HEK293T (cell line): ENCODE measurements at places on chromosomes 4 and X.
A peak's percentile ranks its signal among the peaks of the same experiment; 100 is the strongest.

DNA sequence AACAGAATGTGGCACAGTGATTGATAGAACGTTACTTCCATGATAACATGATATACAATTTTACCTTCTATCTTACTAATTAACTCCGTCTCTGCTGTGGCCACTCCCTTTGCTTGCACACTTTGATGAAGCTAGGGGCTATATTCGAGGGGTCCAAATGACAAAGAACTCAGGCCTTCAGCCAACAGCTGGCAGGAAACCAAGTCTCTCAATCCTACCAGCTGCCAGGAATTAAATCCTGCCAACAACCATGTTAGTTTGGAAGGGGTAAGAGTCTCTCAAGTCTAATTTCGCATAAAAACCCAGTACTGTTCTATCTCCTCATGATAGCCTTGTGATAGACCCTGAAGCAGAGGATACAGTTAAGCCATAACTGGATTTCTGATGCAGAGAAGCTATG, 1122.9 kb upstream of the PCDH10 start:
- DNase-seq: no peak

DNA sequence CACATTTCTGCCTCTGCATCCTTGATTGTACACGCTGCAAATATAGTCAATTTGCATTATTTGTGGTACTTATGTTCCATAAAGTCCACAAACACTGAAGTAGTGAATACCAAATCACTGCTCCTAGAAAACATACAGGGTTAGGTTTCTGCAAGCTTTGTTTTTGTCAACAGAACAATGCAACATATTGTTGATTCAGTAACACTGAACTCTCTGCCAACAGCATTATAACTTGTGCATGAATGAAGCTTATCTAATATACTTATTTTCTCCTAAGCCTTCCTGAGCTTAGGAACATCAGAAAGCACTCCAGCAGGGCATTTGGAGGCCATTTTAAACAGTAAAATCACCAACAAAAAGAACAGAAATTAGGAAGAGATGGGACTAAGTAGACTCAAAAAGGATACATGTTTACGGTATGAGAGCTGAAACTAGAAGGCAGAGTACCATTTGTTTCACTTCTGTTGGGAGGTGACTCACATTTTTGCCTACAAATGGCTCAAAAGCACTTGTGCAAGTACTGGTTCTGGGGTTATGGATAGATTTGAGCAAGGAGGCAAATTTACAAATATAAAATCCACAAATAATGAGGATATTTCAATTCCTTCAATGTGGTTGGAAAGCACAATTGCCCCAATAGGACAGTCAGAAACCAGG, 14.1 kb downstream of the COX18 start:
- no peak for DNase-seq

DNA sequence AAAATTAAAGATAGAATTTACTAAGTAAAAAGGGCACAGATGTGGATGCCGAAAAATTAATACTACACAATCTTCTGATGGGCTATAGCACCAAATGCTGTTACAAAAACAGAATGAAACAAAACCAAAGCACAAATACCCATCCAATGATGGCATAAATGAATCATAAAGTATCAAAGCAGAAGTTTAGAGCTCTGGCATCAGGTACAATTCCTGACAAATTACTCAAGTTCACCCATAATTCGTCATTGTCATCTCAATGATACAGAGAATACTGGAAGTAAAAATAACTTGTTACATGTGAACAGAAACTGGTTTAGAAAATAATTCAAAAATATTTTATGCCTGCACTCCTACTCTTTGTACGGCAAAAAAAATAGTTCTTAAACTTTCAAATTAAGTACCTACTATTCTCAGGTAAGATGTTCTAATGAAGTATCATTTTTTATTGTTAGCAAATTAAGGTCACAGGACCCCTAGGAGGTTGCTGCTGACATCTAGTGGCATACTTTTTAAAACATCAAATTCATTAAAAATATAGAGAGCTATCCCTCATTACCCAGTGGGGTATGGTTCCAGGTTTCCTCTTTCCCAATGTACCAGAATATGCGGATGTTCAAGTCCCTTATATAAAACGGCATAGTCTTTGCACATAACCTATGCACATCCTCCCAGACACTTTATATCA, 126.1 kb downstream of the INPP4B start:
- DNase-seq: no peak

- DNase-seq: no peak
Measured at GRCh38 chr4:3361406-3361805, 68.6 kb downstream of the RGS12 start.

GRCh38 chr4:174517502-174518445, 4.5 kb downstream of the HPGD start:
- no peak for DNase-seq

DNA sequence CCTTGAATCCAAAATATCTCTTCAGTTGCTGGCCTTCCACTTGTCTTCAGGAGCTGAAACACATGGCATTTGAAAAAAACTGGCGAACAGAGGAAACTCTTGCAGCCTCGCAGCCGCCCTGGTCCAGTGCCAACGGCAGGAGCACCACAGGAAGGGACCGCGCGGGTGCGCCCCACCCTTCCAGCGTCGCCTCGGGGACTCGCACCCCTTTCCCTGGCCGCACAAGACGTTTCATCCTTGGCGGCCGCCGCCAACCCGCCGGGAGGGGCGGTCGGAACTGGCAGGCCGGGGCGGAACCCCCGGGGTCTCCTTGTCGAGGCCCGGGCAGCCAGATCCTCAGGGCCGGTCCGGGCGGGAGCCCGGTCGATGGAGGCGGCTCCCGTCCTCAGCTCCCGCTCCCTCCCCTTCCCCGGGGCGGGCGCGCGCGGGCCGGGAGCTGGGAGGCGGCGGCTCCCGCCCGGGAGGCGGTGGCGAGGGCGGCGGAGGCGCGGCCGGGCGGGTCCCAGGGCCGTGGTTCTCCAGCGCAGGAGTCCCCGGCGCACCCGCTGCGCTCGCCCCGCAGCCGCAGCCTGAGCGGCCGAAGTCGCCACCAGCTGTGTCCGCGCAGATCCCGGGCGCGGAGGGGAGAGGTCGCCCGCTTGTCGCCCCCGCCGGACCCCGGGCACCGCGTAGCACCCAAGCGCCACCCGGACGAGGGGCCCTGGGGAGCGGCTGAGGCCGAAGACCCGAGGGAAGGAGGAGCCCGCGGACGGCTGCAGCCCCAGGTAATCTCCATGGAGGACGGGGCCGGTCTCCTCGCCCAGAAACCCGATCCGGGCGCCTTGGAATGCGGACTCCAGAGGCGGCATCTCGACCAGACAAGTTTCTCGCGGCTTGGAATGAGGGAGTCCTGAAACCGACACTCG, 886 bp upstream of the NDST3 start:
- peak; percentile 61 for DNase-seq

GRCh38 chr4:169338241-169338640, 67.5 kb upstream of the SH3RF1 start:
- DNase-seq: no peak

- DNase-seq: peak; percentile 25
Measured at GRCh38 chr4:71187404-71188155, 151.2 kb upstream of the SLC4A4 start.

DNA sequence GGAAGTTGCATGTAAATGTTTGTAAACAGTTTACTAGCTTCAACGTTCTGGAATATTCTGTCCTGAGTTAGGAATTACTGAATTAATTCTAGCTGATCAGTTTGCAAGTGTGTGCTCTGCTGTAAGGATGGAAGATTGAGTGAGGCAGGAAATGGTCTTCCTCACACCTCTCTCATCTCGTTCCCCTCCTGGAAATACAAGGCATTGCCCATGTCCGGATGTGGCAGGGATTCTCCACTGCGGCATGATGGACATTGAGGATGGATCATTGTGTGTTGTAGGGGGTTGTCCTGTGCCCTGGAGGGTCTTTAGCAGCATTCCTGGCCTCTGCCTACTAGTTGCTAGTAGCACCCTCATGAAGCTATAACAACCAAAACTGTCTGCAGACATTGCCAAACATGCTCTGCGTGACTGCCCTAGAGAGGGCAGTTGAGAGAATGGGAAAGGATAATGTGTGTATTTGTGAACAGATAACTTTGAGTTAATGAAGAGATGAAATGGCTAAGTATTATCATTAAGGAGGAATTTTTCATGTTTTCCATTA, 12.6 kb downstream of the CA5B start:
- DNase-seq: no peak

- DNase-seq: no peak
Measured at GRCh38 chr4:142548491-142548890, 297.6 kb downstream of the INPP4B start.

GRCh38 chrX:55867181-55867651, 149.7 kb downstream of the RRAGB start:
- no peak for DNase-seq

DNA sequence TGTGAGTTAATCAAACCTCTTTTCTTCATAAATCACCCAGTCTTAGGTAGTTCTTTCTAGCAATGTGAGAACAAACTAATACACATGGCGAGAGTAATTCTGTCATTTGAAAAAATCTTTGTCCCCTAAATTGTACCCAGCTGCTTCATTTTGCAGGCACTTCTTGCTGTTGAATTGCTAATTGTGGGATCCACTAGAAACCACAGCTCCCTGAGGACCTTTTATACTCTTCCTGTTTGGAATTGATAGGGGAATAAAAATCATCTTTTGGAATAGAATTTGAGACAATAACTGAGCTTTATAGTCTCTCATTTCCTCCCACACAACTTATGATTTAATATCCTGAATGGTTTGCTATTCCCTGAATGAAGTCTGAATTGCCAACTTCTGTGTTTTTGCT, 170.2 kb downstream of the PACRGL start:
- DNase-seq: no peak

DNA sequence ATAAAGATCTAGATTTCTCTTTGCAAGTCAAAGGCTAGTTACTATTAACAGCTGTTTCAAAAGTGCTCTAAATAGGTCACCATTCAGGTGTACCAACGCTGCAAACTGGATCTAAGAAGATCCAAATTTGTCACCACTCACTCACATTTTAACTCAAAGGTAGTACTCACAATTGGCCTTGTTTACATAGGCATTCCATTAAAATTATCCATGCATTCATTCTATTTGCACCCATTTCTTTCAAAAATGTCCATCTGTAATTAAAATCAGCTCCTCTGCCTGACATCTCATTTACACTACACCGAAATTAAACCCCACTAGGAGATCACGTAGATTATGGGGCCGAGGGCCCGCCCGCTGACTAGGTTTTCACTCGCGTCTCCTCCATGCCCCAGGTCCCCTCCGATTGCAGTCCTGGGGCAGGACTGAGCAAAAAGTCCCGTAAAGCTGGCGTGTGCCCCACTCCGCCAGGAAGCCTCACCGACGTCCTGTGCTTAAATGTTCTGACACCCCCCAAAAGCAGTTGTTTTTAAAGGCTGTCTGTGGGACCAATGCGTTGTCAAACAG, 1.3 kb upstream of the ING2 start:
- no peak for DNase-seq

- no peak for DNase-seq
Measured at GRCh38 chrX:29862126-29862677, 353.2 kb upstream of the MAGEB2 start.

- DNase-seq: no peak
Measured at GRCh38 chr4:96139251-96139929, 299.5 kb downstream of the PDHA2 start.

DNA sequence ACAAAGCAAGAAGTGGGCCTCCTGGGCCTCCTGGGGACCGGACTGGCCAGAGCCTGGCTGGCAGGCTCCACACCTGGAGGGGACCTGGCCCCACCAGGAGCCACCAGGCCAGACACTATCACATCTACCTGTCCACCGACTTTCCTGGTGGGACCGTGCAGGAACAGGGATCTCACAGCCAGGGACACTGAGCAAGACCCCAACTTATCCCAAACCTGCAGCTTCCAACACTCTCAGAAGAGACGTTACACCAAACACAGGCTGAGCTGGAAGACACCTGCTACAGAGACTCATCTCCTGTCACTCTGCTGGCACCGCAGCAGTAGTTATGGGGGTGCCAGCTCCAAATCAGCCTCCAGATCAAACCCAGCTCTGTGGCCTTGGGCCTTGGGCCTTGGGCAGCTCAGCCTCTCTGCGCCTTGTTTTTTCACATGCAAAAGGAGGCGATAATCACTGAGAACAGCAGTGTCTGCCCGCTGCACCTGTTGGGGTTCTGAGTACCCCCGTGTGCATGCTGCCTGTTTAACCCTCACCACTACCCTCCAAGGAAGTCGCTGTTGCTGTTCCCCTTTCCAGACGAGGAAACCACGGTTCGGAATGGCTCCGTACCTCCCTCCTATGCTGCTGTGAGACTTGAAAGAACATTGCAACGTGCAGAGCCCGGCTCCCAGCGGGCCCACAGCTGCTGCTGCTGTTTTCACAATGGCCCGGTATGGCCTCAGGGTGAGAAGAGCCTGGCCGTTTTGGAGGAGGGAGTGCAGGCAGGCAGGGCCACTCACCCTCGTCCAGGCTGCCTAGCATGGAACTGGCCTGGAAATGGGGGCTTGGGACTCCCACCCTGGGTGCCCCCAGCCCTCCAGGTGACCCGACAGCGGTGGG, 69.6 kb downstream of the ADRA2C start:
- DNase-seq: no peak

DNA sequence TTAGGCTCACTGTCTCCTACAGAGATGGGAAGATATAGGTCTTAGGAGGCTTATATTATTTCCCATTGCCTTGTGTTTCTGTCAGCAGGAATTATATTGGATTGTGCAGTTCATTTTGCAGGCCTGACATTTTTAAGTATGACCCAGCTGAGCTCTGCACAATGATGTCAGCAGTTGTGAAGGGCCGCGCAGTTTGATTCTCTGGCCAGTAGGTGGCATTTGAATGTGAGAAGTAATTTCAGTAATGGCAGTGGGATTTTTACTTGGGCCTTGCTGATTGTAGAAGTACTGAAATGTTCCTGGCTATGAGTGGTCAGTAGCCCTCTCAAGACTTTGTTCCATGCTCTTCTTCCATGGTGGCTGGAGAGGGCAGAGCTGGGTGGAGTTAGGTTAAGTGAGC, 247.2 kb upstream of the MTMR8 start:
- no peak for DNase-seq

DNA sequence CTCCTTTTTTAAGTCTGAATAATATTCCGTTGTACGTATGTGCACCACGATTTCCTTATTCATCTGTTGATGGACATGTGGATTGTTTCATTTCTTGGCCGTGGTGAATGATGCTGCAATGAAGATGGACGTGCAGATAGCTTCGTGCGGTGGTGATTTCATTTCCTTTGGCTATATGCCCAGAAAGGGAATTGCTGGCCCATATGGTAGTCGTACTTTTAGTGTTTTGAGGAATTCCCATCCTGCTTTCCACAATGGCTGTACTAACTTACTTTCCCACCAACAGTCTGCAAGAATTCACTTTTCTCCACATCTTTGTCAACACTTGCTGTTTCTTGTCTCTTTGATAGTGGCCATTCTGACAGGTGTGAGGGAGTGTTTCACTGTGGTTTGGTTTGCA, 12.8 kb downstream of the ZFP42 start:
- no peak for DNase-seq

- peak; percentile 57 for DNase-seq
Measured at GRCh38 chr4:16582526-16582925, 315.9 kb downstream of the LDB2 start.

DNA sequence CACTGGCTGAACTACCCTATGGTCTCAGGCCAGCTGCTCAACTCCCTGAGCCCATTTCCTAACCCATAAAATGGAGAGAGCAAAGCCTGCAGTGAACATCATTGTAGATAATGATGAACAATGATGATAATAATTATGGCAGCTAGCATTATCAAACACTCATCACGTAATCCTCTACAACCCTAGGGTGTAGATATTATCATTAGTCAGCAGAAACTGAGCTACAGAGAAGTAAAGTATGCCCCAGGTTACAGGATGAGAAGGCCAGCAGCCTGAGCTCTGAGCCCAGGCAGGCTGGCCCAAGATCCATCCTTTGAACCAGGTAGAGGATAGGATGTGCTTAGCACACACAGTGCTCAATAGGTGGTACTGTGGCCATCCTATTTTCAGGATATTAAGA, 43.2 kb downstream of the REELD1 start:
- no peak for DNase-seq

- DNase-seq: no peak
Measured at GRCh38 chrX:152138388-152138784, at the start of gene MAGEA10. MAGEA10 (minus strand) TSS chrX:152138577; CDS start chrX:152135620, 2,957 bp downstream.
